HT1080 (cell line): ENCODE measurements at places on chromosomes 3 and 15. TPM values are rescaled to one million over a fixed set of nuclear protein-coding genes. Genes with fewer than 3 reads are reported as not detected.

CNTN3 gene
- 2.8 and 3.0 TPM in 2 replicates for total RNA-seq

ZBBX gene
- 0.30 TPM in 1 of 2 replicates, not detected in the other for total RNA-seq

APOD gene
- not detected in 2 replicates for total RNA-seq

SHC4 gene
- 1.0 and 2.0 TPM in 2 replicates for total RNA-seq

CPB1 gene
- total RNA-seq = not detected in 2 replicates

CP gene
- not detected in 2 replicates for total RNA-seq

GNAT1 gene
- total RNA-seq = not detected in 2 replicates

ACP3 gene
- total RNA-seq = 2.3 TPM in 1 of 2 replicates, not detected in the other

P2RY1 gene
- 5.1 and 5.6 TPM in 2 replicates for total RNA-seq

- DNase-seq = no peak
Measured at GRCh38 chr3:95265129-95265528, 1202.3 kb downstream of the NSUN3 start.

DNA sequence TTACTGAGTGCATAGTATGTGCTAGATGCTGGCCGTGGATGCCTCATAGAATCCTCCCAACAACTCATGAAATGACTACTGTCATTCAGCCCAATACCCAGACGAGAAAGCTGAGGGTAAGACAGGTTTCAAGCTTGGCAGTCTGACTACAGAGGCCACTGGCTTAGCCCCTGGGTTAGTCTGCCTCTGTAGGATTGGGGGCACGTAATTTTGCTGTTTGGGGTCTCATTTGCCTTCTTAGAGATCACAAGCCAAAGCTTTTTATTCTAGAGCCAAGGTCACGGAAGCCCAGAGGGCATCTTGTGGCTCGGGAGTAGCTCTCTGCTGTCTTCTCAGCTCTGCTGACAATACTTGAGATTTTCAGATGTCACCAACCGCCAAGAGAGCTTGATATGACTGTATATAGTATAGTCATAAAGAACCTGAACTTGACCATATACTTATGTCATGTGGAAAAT, 1.0 kb upstream of the CCR5 start:
- DNase-seq = no peak

- no peak for DNase-seq
Measured at GRCh38 chr3:133527081-133527715, 46.3 kb upstream of the CDV3 start.

DNA sequence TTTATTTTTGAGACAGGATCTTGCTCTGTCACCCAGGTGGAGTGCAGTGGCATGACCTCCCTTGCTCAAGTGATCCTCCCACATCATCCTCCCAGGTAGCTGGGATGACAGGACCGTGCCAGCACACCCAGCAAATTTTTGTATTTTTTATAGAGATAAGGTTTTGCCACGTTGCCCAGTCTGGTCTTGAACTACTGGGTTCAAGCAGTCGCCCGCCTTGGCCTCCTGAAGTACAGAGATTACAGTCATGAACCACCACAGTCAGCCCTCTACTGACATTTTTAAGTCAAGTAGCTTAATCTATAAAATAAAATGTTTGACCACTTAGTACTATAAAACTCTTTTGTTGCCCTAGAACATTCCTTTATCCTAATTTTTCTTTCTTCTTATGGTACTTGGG, 198.8 kb downstream of the FNDC3B start:
- DNase-seq = no peak

GRCh38 chr15:70483513-70483912, 279.8 kb downstream of the UACA start:
- DNase-seq = no peak

DNA sequence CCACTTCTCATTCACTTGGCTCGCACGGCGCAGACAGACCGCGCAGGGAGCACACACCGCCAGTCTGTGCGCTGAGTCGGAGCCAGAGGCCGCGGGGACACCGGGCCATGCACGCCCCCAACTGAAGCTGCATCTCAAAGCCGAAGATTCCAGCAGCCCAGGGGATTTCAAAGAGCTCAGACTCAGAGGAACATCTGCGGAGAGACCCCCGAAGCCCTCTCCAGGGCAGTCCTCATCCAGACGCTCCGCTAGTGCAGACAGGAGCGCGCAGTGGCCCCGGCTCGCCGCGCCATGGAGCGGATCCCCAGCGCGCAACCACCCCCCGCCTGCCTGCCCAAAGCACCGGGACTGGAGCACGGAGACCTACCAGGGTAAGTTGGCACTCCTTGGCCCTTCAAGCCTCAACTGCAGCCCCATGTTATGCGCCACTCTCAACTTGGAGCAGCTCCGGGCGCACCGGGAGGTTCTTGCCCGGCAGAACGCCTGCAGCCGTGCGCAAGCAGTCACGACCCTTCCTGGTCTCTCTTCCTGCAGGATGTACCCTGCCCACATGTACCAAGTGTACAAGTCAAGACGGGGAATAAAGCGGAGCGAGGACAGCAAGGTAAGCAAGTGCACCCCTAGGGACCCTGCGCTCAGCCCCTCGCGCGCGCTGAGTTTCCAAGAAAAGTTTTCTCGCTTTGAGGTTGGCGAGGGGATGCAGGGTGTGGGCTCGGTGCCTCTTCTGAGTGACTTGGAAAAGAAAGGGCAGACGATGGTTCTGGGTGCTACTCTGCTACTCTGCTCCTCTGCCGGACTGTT, at the start of gene BHLHE40:
Gene BHLHE40, plus strand, starts transcription at position 10 of the 801 bp plus-strand sequence. Its CDS starts 282 bp downstream, at position 292.
- no peak for DNase-seq

- DNase-seq = peak; percentile 29
Measured at GRCh38 chr3:33993631-33994030, 195.2 kb downstream of the PDCD6IP start.

- DNase-seq = no peak
Measured at GRCh38 chr3:25872200-25872877, 82.4 kb downstream of the OXSM start.

DNA sequence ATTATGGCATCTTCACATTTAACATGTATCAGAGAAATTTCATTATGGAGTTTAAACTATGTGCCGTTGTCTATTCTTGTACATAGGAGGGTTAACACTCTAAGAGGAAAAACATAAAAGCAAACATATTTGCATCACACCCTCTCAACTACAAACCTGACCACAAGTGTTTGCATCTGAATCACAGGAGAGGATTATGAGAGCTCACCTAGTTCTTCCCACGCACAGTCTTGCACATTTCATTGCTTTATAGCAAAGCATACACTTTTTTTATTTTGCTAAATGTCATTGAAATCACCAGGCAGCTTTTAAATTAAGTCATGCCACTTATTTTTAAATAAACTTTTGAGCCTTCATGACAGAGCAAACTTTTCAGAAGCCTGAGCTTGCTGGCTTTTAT, 12.5 kb downstream of the TRAT1 start:
- no peak for DNase-seq

DNA sequence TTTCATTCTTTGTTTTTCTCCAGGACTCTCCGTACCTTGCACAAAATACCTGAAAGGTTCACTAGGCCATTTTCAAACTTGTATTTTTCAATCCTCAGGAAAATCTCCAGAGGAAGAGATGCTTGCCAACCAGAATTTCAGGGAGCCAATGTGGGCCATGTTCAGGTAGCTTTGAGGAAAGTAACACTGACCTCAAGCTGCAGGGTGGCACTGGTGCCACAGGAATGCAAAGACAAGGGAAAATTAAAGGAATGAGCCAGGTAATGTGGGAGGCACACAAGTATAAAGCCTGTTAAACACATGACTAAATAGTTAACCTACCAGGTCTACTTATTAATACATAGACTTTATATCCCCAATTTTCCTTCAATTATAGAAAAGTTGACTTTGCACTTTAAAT, 51.9 kb upstream of the GAP43 start:
- DNase-seq = no peak

DNA sequence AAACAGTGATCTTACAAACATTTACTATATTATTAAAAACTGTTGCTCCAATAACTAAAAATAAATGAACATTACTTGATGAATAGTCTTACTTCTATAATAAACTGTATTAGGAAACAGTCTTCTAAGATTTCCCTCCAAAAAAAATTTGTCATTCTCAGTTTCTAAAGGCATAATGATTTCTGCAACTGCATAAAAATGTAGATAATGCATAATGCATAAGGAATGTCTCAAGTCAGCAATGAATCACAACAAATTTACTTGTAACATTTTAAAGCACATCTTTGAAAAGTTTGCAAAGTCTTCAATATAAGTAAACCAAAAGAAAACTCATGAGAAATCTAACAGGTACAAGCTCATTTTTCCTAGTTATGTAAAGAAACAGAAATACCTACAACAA, 113.5 kb downstream of the VPS13C start:
- no peak for DNase-seq

- DNase-seq = no peak
Measured at GRCh38 chr15:70262591-70263274, 165.0 kb upstream of the TLE3 start.

DNA sequence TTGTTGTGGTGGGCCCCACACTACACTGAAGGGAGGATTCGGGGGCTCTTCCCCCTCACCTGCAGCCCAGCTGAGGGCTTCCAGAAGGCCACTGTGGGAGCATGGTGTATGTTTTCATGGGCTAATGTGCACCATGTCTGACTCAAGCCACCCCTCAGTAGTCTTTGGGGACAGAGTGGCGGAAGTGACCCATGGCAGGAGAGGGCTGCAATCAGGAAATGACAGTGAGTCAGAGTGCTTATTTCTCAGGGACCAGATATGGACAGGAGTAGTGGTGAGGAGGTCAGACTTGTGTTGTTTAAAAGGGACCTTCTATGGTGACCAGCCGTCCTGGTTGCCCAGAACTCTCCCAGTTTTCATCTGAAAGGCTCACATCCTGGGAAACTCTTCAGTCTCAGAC, 32.8 kb upstream of the SLC9A9 start:
- peak; percentile 54 for DNase-seq

- DNase-seq = no peak
Measured at GRCh38 chr15:96720251-96720650, 389.8 kb downstream of the NR2F2 start.

DNA sequence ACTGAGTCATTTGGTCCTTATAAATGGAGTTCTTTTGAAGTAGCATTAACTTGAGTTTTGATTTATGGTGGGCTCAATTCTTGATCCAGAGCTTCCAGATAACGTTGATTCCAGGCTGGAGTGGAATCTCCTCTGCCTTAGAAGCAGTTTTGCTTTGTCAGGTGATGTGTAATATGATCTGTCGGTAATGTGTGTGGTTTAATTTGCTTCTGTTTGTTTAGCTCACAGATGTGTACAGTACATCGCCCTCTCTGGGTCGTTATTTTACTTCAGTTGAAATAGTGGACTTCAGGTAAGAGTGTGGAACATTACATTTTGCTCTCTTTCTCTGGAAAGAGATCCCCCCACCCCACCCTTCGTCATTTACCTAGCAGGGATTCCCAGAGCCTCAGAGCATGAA, 23.1 kb downstream of the C3orf52 start:
- DNase-seq = no peak

DNA sequence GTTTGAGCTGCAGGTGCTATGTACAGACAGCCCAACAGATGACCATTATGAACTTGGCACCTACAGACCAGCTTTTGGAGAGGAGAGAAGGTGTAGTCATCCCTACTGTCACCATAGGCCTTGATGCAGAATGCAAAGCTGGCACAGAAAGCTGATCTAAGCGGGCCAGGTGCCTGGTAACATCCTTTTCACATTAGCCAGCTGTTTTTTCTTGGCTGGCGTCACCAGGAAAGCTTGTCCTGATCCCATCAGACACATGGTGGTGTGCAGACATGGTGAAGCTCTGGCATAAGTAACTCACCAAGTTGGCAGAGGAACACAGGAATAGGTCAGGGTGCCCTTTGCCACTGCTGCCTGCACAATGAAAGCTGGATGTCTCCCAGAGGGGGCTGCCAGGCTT, 97.2 kb upstream of the MB21D2 start:
- no peak for DNase-seq

DNA sequence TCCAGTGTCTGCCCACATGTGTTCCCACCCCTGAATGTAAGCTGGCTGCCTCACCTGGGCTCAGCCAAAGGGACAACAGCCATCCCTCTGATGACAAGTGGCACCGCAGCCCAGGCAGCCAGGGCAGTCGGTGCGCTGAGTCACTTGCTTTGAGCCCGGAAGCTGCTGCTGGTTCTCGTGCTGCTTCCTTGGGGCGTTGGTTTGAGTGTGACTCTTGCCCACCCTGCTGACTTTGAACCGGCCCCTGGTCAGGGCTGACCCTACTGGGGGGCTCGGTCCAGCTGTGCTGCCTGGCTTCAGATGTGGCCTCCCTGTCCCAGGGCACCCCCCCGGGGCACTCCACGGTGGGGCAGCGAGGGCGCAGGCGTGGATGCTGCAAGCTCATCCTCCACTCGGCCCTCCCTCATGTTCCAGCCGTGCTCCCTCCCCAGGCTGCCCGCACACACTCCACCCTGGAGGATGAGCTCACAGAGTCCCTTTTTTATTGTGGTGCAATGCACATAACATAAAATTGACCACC, 62.1 kb downstream of the EFCAB12 start:
- DNase-seq = peak; percentile 36

DNA sequence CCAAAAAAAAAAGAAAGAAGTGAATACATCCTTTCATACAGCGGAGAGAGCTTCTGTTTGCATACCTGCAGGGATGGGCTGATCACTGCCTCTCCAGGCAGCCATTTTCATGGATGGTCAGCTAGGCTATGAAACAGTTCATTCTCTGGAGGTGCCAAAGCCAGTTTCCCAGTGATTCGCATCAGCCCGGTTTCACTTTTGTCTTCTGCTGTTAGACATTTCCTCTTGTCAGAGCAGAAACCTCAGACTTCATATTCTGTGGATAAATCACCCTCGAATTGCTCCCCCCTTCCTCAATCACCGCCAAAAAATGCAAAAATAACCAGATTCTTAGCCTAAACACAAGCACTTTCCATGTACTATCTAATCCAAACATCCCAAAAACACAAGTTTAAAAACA, 225.6 kb downstream of the ADAMTS9 start:
- peak; percentile 69 for DNase-seq

DNA sequence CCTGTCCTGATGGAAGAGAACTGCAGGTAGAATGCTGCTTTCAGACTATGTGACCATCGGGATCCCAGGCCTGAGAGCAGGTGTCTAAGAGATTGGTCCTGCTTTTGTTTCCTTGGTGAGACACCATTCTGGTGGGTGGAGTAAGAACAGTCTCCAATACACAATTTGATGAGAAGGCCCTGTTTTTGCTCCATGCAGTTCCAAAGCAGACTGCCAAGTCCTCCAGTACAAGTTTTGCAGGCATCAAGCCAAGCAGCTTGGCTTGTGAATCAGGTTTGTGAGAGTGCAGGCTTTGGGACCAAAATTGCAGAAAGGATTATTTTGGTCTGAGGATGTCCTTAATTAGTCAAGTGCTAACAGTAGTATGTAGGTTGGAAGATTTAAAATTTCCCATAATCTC, 381.6 kb downstream of the FOXP1 start:
- DNase-seq = no peak

DNA sequence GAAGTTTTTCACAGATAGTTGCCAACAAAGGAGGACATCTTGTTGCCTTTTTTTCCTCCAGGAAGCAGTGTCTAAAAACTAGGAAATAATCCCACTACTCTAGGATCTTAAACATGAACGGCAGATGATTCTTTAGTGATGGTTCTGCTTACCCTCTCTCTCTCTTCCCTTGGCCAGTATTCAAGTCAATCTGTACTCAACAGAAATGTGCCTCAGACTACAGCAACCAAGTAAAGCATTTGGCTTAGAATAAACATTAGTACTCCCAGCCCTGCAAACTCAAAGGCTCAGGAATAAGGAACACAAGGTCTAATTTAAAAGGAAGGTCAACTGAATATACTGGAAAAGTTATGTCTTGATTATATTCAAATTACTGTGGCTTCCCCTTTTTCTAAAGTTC, 8.7 kb downstream of the NPTN start:
- DNase-seq = no peak
